Type B pancreatic cell (in vitro differentiated cells): ENCODE measurements at places on chromosomes 5 and 9.

GRCh38 chr9:81999806-82000205 is 11.2 kb downstream of the SPATA31D1 start:
- DNase-seq = no peak

GRCh38 chr9:88991066-88992034 is at the start of gene S1PR3:
TSS of gene S1PR3 (plus strand) at chr9:88991468. CDS start at chr9:89001201, 9,733 bp downstream.
- DNase-seq = peak; percentile 73

- DNase-seq = no peak
These were observed 3.7 kb upstream of the GTF3C5 start for GRCh38 chr9:133027134-133027533.

GRCh38 chr9:37248651-37249163 is 128.3 kb downstream of the ZCCHC7 start:
- DNase-seq = no peak

- no peak for DNase-seq
These were observed 243.8 kb upstream of the WWC1 start for GRCh38 chr5:168047669-168048111.

DNA sequence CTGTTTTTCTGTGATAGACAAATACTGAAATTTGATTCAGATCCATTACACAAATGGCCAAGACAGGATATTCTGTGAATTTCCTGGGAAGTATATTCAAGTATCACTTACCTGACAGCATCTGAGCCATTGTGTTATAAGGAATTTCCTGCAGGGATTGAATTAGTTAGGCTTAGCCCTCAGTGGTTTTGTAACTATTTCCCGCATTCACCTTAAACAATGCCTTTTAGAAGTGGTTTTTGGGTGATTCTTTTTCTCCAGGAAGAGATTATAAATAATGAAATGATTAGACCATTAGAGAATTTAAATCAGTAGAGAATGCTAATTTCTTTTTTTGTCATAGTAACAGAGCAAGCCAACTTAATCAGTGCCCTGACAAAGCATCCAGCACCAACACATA is 30.6 kb downstream of the ITGA1 start:
- no peak for DNase-seq

DNA sequence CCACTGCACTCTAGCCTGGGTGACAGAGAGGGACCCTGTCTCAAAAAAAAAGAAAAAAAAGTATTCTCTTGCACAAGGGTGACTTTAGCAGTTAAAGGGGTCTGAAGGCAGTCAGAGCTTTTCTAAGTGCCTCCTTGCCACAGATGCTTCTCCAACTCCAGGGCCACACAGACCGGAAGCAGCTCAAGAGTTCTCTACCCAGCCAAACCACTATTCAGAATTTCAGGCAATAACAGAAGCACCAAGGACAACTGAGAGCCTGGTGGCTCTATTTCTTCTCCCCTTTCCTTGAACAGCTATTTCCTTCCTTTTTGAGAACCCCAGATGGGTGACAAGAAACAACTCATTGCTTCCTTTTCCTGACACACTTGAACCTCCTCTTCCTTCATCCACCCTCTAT is 2.2 kb downstream of the FAM219A start:
- DNase-seq = no peak

GRCh38 chr9:99773468-99774138 is 48.1 kb upstream of the NR4A3 start:
- DNase-seq = no peak

DNA sequence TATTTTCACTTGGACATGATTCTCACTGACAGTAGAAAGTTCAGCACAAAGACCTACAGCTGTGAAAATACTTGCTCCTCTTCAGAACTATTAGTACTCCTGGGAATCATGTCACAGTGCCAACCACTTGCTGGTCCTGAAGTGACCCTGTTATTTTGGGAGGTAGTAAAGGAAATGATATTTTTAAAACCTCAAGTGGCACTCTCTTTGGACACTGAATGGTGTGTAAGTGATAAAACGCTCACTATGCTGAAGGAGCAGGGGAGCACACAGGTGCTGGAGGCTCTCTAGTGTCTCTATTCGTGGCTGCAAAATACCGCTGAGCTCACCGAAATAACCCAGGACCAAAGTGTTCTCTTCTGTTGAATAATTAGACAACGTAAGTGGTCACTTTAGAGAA is 76.9 kb upstream of the SPATA31D4 start:
- DNase-seq = no peak

- DNase-seq = no peak
These were observed 474.0 kb upstream of the ACTBL2 start for GRCh38 chr5:57956636-57957035.

- no peak for DNase-seq
These were observed 1.5 kb downstream of the RXRA start for GRCh38 chr9:134327671-134328231.

- no peak for DNase-seq
These were observed 125.1 kb upstream of the OSMR start for GRCh38 chr5:38720554-38721361.

- no peak for DNase-seq
These were observed 204.5 kb downstream of the DENND1A start for GRCh38 chr9:123725389-123725788.

DNA sequence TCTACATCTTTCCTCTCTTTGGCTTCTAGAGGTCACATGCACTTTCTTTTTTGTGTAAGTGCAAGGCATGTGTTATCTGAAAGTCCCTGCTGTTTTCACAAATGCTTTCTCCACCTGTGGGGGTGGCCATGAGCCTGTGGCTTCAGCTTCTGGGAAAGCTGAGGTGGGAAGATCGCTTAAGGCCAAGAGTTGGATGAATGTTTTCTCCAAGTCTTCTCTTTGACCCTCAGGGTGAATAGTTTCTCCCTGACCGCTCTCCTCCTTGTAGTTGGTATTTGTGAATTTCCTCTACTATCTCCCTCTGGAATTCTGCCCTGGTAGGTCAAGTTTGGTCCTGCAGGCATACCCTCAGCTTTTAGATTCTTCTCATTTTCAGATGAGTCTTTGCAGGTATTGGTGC is 74.2 kb downstream of the UGCG start:
- DNase-seq = no peak

DNA sequence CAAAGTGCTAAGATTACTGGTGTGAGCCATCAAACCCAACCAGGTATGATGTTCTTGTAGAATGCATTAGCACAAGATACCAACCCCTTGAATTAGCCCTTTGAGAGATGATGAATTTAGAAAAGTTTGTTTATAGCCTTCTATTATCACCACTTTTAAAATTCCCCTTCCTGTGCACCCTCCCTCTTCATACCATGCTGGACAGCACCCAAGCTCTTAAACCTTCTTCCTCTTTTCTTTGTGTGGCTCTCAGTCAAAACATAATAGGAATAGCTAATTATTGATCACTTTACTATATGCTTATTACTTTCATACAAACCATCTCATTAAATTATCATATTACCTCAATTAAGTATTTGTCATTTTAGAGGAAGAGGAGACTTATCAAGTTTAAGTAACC is 87.6 kb upstream of the TMED7 start:
- DNase-seq = no peak

DNA sequence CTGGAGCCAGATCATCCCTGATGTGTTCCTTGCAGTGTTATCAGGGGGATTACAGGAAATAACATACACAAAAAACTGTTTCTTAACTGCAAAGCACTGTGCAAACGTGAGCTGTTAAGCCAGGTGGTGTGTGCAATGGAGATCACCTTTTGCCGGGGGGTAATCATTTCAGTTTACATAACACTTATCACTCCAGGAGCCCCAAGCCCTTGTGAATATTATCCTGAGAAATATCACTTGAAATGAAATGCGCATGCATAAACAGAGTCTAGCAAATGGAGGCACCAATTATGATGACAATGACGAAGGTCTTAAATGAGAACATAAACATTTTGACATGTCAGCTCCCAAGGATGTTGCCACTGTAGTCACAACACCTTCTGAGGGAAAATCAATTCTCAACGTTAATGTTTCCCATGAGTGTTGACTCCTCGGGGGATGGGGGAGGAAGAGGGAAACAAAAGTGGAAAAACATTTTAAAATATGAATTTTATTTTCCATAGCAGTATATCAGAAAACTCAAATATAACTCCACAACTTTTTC is 54.5 kb upstream of the RAD23B start:
- DNase-seq = no peak

- no peak for DNase-seq
These were observed 2384.6 kb upstream of the WWC1 start for GRCh38 chr5:165906871-165907270.

GRCh38 chr9:806285-807156 is 35.0 kb upstream of the DMRT1 start:
- no peak for DNase-seq

DNA sequence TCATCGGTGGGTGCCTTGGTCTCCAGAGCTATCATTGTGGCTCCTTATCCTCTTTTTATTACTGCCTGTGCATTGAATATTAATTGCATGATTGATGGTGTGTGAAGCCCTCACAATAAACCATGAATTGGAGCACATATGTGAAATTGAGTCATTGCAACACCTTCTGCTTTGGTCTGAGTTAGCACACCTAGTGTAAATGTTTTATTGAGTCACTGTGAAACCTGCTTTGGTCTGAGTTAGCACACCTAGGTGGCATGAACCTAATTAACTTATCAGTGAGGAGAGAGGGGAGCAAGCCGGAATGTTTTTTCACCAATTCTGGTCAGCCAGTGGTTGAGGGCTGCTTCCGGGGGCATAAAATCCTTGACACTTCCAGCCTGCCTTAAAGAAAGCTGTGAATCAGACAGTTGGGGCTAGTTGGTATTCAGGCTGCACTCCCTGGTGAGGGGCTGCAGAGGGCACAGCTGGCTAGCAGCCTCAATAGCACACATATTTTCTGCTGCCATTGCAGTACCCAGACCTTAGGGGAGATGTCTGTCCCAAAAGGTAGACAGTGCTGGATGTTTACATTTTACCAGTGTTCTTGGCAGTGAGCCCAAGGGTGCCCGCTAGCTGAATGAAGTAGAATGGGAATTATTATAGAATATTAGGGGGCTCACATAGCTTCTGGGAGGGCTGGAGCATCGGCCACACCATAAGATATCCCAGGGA is 76.5 kb upstream of the GOLM1 start:
- DNase-seq = no peak

DNA sequence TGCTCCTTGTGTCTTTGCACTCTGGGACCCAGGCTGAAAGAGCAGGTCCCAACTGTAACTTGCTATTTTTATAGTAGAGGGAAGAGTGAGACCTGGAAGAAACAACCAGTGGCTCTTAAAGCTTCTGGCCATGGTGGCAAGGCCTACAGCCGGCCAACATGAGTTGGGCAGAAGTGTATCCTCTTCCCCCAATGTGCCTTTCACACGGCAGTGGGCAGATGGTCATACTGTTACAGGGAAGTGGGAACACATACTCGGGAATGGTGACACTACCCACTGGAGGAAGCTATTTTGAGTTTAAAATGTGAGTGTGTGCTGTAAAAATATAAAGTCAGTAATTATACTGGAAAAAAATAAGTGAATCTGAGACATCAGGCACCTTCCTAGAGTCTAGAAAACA is 116.0 kb downstream of the MVB12B start:
- no peak for DNase-seq

DNA sequence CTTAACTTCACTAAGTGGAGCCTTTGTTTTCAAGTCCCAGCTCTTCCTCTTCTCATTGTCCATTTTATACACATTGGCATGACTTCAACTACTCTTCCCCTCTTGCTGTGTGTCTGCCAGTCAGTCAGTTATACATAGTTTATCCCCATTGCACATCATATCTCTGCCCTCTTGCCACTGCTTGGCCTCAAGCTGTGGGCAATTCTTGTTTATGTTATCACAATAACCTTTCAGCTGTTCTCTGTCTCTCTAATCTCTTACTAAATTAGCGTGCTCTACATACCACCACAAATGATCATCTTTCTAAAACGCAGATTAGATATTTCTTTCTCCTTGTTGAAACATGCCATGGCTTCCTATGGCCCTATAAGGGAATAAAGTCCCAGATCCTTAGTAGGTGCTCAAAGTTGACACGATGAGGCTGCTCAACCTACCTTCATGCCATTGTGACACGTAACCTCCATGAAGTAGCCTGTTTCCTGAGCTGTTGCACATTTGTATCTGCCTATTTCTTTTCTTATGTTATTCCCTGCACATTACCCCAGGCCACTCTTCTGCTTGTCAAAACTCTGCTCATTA is 239.3 kb downstream of the GAS1 start:
- no peak for DNase-seq

- DNase-seq = no peak
These were observed 48.0 kb downstream of the SERINC5 start for GRCh38 chr5:80207832-80208231.
